ENCODE measurements at places on chromosomes 4 and X.

DNA sequence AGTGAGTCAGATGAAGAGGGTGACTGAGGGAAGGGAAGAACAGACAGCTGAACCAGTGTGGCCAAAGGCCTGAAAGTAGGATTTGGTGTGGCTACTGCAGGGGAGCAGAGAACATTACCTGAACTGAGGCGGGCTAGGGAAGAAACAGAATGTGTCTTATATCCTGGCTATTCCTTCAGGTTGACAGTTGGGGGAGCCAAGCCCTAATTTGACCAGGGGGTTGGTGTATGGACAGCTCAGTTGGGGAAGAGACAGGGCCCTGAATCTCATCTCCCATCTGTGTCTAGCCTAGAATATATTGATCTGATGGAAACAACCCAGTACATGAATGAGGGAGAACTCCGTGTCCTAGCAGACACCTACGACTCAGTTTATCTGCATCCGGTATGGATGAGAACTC lies 4.2 kb downstream of the HDAC6 start:
- no peak for DNase-seq

DNA sequence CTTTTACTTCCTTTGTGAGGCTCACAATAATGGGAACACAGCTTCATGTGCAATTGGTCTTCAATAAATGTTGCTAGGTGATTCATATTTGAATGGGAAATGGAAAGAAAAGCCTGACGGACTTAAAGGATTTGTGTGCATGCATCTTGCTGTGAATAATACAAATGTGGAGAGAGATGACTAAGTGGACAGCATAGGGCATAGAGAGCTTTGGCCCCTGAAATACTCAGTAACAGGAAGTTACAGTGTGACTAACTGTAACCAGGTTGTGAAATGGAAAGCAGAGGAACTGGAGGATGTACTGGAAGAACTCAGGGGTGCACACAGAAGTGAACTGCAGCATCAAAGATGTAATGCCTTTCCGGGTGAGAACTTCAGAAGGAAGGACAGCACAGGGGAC lies 206.7 kb downstream of the MGST2 start:
- peak; percentile 74 for DNase-seq

DNA sequence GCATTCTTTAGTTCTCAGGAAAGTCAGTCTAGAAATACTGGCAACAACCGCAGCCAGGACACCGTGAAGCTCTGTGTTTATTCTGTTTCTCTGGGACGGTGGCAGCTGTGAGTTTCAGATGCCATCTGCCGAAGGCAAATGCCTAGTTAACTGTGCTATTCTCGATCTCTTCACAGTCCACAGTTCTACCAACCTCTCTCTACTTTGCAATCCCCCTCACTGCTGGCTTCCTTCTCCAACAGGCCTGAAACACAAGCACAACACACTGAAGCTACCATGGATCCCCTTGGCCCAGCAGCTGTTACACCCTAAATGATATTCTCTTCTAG lies 118.8 kb downstream of the ZNF827 start:
- DNase-seq, result no peak

GRCh38 chrX:30812326-30812725 lies 76.7 kb downstream of the TAB3 start:
- no peak for DNase-seq

DNA sequence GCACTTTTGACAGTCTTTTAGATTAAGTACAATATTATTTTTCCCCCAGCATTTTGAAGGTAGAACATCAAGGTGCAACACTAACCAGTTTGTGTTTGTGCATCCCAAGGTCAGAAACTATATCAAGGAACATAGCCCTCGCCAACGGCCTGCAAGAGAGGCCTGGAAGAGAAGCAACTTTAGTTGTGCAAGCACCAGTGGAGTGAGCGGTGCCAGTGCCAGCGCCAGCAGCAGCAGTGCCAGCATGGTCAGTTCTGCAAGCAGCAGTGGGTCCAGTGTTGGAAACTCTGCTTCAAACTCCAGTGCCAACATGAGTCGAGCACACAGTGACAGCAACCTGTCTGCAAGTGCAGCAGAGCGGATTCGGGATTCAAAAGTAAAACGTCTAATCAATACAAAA lies 21.7 kb downstream of the FAM199X start:
- no peak for DNase-seq

DNA sequence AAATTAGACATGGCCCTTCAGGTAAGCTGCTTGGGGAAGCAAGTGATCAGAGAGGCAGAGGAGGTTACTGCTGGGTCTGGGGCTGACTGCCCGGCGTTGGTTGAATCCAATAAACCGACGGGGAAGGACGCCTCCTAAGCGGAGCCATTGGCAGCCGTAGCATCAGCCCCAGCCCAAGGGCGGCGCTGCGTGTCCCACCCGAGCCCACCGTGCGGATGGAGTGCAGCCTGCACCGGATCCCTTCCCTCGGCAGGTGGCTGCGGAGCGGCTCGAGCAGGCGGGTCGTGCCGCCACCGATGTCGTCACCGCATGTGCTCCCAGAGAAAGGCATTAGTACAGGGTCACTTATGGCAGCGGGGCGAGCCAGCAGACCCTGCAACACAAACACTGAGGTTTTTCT lies 82.1 kb downstream of the ALPK1 start:
- no peak for DNase-seq

- DNase-seq, result no peak
Measured at GRCh38 chr4:57734104-57734670, 624.0 kb upstream of the IGFBP7 start.

DNA sequence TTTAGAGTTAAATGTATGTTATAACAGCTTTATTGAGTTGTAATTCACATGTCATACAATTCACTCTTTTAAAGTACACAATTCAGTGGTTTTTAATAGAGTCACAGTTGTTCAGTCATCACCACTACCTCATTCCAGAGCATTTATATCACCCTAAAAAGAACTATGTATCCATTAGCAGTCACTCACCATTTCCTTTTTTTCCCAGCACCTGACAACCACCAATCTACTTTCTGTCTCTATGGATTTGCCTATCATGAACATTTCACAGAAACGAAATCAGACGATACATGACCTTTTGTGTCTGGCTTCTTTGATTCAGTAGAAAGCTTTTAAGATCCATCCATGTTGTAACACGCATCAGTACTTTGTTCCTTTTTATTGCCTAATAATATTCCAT lies 52.9 kb upstream of the FRAS1 start:
- peak; percentile 56 for DNase-seq

- DNase-seq, result no peak
Measured at GRCh38 chr4:20305976-20306375, 54.3 kb downstream of the SLIT2 start.

- no peak for DNase-seq
Measured at GRCh38 chr4:159481936-159482335, 379.1 kb downstream of the RAPGEF2 start.

DNA sequence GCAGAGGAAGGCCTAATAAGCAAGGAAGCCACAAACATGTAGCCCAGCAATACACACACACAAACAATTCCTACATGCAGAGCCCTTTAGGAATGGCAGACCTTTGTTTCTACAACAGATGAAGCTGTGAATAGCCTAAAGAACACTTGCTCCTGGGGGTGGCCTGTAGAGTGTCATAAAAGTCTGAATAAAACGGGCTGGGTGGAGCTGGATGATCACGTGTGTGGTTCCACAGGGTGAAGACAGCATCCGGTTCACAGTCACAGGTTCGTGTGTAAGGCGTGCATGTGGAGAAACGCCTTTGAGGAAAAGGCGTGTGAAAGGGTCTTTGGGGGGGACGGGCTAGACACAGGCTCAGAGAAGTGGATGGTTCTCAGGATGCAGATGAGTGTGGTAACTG lies 156.1 kb downstream of the AFAP1 start:
- no peak for DNase-seq

DNA sequence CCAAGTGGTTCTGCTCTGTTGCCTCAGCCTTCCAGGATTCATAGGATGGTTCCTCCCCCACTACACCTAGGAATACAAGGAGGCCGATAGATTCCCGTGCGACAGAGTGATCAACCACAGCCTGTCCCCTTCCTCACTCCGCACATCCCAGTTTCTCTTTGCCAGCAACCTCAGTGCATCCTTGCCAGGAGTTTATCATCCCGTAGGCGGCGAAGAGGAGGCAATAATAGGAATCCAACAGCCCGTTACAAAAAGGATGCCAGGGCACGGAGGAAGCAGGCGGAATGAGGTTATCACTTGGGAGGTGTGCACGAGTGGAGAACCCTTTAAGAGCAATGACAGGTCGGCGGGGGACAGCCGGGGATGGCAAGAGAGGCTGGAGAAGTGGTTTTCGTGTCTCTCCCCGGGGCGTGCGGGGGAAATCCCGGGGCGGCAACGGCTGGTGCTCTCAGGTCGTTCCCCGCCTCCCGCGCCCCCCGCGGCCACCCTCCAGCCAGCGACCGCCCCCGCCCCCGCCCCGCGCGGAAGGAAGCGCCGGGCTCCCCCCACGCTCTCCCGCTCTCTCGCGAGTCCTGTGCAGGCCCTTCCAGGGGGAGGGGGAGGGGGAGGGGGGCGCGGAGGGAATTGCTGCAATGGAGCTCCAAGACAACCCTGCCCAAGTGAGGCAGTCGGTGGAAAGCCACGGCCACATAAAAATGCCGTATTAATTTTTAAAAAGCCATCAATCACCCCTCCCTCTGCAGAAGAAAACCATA lies 1.6 kb downstream of the PPP3CA start:
- peak; percentile 65 for DNase-seq

- no peak for DNase-seq
Measured at GRCh38 chrX:148069759-148070503, 88.8 kb downstream of the FMR1NB start.

DNA sequence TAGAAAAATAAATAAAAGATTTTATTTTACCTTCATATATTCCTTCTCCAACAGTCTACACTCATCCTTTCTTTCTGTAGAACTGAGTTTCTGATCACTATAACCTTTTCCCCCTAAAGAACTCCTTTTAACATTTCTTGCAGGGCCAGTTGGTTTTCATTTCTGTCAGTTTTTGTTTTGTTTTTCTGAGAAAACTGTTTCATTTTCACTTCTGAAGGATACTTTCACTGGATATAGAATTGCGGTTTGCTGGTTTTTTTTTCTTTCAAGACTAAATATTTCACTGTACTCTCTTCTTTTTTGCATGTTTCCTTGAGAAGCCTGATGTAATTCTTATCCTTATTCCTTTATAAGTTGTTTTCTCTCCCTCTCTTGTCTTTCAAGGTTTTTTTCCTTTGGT lies 90.4 kb upstream of the EOLA2 start:
- DNase-seq, result no peak

DNA sequence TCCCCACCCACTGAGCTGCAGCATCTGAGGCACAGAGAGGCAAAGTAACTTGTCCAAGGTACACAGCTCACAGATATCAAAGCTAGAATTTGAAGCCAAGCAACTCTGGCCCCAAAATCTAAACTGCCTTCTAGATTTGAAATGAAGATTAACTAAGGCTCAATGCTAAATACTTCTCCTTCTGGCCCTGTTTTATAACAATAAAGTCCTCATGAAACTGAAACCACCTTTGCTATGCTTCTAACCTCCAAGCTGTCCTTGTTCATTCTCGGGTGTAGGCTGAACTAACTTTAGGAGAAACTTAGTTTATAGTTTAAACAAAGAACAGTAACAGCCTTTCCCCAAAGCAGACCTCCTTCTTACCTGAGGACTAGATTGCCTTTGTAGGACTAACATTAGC lies 93.6 kb downstream of the DCTD start:
- DNase-seq, result no peak

DNA sequence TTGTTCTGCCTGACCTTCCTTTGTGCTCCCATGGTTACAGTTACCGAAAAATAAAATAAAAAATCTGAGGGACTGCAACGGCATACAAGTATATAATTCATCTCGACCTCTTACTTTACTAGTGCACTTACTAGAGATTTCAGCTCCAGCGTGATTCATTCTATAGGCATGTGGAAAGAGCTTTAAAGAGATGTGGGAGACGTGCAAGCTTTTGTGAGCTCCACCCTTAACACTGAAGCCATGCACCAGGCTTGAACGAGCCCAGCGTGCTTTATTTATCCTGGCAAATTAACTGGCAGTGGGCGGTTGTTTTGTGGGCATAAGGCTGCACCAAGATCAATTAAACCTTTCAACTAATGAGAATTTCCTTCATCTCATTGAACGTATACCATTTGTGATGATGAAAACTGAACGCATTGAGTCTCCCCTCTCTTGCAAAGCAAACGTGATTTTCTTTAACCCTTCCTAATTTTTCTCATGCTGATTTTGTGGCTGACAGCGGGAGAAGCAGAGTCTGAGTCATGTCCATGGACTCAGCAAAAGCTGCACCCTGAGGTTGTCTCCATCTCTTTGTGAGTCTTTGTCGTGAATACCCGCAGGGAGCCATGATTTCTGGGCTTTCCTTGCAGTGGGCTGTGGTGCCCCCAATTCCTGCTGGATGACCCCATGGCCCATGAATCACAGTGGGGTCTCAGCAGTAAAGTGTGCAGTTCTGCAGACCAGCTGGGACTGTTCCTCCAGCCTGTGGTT lies 60.1 kb downstream of the MXRA5 start:
- peak; percentile 81 for DNase-seq

GRCh38 chr4:628311-628741 lies 3.0 kb downstream of the PDE6B start:
- DNase-seq, result no peak

DNA sequence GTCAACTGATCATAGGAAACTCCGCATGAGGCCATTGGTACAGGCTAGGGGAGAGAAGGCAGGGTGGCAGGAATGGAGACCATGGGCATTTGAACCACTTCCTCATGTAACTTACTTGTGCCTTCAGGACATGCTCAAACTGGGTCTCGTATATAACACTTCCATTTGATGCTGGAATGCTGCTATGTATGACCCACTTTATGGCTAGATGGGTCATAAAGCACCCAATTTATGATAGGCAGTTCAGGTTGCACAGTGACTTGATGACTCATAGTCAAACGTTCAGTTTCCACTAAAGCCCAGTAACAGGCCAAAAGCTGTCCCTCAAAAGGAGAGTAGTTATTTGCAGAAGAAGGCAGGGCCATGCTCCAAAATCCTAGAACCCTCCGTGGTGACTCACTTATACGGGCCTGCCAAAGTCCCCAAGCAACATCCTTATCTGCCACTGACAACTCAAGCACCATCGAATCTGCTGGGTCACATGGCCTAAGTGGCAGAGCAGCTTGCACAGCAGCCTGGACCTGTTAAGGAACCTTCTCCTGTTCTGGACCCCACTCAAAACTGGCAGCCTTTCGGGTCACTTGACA lies 236.4 kb downstream of the ZC4H2 start:
- no peak for DNase-seq

GRCh38 chr4:168632301-168632725 lies 135.5 kb downstream of the PALLD start:
- peak; percentile 41 for DNase-seq

DNA sequence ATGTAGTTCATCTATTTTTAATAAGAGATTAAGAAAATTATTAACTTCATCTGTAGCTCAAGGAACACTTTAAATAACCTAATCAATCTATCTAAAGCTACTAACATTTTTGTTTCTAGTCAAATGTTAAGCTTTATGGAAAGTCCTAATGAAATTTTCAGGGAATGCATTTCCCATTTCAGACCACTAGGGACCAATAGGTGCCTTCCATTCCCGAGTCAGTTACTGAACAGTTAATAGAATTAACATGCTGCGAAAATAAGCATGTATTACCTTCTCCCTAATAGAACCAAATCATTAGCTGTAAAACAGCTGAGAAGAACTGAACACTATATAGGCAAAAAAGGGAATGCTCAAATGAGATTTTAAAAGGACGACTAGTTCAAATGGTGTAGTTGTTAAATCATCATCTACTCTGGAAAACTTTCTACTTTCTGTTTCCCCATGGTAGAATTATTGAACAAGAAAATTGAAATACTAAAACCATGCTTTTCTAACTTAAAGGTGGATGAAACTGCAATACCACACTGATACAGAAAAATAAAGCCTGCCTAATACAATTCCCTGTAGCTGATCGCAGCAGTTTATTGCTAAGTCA lies 22.5 kb downstream of the STX18 start:
- DNase-seq, result peak; percentile 14

GRCh38 chr4:176038789-176039188 lies 26.9 kb upstream of the WDR17 start:
- no peak for DNase-seq

- no peak for DNase-seq
Measured at GRCh38 chrX:22788221-22788620, 211.5 kb upstream of the DDX53 start.
